B cell (primary cell): ENCODE measurements at places on chromosomes 12 and 14.

DNA sequence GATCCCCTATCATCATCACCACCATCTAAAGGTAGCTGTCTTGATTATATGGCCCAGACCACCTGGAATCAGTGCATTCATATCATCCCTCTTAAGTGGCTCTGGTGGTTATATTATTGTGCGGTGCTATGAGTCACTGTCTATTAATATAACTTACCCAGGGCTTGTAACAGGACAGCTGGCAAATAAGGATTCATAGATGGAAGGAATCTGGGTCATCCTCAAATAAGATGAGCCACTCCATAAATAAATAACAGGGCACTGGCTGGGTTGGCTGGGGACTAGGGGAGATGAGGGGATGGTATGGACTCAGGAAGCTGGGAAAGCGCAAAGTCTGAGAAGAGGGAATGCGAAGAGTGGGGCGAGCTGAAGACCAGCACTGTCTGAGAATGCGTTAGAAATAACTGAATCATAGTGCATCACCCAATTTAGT, 216.1 kb downstream of the NUAK1 start:
- no peak for DNase-seq

- DNase-seq: no peak
Measured at GRCh38 chr12:64160711-64161060, 61.4 kb downstream of the KICS2 start.

DNA sequence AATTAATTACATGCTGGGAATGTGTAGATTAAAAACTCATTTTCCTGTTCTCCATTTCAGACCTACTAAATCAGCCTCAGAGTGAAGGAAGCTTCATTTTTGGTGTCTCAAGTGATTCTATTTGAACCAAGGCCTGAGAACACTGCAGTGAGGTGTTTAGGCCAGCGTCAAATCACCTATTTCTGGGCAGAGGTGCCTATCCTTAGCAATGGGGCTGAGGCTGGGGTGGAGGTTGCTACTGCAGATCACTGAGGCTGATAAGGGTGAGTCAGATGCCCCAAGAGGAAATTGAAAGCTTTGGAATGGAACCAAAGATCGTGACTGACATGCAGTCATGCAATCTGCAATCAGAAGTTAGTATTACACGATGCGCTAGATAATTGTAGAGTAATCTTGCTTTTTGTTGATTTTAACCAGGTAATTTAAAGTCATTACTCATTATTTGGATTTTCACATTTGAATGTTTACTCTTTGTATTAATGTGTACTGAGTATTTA, 4.4 kb downstream of the TXNRD1 start:
- no peak for DNase-seq

- no peak for DNase-seq
Measured at GRCh38 chr14:80395031-80395430, 183.7 kb upstream of the DIO2 start.

- DNase-seq: no peak
Measured at GRCh38 chr14:90551070-90551704, 154.4 kb downstream of the CALM1 start.

- no peak for DNase-seq
Measured at GRCh38 chr12:25123126-25123525, 71.8 kb downstream of the DNAI7 start.

DNA sequence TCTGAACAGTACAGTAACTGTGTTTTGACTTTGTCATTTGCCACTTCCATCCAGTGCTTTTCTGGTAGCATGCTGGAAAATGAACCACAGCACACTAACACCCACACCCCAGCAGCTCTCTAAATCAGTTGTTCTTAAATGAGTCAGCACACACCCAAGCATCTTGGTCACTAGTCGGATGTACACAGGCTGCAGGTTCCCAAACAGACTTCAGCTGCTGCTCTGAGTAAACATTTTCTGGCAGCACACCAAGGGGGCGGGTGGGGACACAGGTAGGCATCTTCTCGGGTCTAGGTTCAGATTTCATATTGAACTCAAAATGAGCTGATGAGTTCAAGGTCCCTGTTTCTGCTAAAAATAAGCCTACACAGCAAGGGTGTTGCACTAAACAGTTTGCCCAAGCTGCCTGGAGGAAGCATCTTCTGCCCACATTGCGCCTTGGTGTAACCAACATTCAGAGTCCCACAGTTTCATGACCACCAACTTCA, 39.8 kb downstream of the IFNG start:
- DNase-seq: no peak

DNA sequence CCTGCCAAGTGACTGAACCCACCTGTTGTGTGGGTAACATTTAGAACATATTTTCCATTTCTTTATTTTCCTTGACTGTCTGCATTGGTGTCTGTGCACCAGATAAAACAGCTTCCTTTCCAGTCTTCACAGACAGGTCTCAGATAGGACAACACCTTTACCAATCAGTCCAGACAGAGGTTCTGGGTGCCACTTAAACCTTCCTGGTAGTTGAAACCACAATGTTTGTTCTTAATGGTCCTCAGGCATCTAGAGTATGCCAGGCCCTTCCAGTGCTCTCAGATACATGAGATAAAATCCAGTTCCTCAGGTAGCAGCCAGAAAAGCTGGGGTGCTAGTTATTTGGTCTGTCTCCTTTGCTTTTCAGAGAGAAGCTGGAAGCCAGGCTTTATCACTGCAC, 7.0 kb upstream of the CLEC2D start:
- no peak for DNase-seq

DNA sequence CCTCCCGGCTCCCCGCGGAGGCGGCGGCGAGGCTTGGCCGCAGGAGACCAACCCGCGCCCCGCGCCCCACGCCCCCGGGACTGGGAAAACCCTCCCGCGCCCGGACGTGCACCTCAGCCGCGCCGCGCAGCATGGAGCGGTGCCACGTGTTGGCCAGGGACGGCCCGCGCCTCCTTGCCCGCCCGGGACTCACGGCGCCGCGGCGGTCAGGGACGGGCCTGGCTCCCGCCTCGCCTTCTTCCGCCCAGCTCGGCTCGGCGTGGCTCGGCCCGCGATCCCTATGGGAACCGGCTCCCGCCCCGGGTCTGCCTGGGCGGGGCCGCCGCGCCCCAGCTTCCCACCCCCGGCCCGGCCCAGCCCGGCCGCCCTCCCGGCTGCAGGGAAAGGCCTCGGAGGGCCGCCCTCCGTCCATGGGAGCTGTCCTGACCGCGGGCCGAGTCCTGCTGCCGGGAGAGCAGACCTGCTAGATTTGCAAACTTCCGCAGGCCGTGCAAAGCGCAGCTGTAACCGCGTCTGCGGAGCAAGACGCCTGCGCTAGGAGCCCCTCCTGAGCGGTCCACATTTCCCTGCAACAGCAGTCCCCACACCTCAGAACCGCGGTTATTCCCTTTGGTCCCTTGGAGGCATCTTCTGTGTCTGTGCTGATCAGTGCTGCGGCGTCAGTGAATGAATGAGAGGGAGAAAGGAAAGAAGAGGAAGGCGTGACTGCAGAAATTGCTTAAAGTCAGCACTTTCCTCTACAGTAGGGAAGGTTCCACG, at the start of gene CDKL1:
CDKL1 (minus strand) TSS at position 251 of the 759 bp plus-strand sequence. CDS start 1,013 bp downstream, outside the sequence.
- peak; percentile 50 for DNase-seq

DNA sequence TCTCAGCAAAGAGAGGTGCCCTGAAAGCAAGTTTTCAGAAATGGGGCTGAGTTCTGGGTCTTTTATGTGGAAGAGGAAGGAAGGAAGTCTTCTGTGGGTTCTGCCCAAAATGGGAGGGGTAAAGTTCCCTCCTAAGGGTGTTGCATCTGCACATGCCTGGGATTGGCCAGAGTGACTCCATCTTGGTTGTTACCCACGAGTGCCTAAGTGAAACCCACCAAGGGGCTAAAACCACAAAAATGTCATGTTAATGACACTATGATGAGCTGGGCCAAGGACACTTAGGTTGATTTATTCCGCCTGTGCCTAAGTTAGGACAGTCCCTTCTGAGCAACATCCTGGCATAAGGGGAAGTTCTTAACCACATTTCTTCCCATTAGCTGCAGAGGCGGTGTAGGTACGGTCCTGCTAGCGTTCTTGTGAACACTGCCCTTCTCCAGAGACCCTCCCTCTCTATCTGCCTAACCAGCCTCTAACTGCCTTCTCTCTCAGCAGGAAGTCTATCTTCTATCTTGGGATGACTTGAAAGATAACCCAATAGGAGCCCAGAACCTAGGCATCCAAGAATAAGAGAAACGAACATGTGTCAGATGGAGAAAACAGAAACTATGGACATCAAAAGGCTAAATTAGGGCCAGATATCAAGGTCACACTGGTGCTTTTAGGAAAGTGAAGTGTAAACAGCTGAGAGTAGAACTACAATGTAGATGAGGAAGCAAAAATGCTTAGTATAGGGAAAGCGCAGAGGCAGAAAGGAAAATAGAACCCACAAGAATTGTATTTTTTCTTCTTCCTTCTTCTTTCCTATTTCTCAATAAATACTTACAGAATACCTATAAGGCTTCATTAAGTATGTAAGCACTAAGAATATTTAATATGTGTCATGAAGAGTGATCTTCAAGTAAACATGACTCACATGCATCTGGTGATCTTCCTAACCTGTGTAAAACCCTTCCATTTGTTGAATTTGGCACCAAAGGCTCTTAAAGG, 104.2 kb upstream of the AMN1 start:
- peak; percentile 84 for DNase-seq

DNA sequence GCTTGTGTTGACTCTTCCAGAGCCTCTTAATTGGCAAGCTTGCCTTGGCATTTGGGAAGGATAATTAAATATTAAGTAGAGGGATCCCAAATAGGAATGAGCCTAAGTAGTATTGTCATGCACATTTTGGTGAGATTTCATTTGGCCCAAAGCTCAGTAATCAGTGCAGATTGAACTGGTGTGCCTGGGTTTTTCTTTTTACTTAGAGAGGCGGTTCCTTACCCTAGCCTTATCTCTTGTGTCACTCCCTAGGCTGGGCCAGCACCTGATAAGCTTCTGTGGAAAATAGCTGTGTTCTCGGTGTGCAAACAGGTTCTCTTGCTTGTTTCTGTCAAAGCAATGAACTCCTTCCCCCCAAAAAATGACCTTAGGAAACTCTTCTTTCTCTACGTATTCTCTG, 9.3 kb upstream of the B4GALNT3 start:
- no peak for DNase-seq

GRCh38 chr12:62718762-62719426, 216.1 kb downstream of the PPM1H start:
- no peak for DNase-seq

DNA sequence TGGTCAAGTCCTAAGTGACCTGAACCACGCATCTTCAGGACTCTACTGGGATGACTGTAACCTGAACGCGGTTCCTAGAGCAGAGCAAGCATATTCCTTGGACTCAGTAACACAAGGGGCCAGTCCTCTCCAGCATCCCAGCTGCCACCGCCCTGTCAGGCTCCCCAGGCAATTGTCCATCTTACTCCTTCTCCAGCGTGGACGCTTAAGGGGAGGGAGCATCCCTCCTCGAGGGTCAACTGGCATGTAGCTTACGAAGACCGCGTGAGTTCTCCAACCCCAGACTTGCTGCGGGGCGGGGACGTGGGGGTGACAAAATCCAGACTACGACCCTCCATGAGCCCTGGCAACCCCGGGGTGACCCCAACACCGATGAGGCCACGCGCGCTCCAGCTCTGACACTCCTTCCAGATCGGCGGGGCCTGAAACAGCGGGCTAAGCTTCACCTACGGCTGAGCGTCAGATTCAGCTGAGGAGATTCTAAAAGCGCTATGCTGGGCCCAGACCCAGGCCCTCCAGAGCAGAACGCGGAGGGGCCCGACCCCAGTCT, 846 bp upstream of the MTHFD1 start:
- DNase-seq: no peak

DNA sequence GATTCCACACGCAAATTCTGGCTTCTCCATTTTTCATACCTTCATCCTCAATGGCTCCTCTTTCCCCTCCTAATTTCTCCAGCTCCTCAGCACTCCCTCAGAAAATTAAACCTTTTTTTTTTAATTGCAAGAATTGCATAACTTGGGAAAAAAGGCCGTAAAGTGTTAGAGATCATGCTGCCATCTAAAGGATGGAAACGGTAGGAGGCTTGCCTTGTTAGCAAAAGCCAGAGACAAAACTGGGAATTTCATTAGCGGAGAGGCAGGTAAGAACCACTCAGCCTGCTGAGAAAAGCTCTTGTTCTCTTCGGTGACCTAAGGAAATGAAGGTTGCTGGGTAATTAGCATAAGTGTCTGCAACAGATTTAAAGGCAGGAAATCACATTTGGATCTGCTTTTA, 204.3 kb downstream of the AEBP2 start:
- DNase-seq: no peak

- no peak for DNase-seq
Measured at GRCh38 chr12:132398386-132398991, 69.1 kb upstream of the GALNT9 start.

DNA sequence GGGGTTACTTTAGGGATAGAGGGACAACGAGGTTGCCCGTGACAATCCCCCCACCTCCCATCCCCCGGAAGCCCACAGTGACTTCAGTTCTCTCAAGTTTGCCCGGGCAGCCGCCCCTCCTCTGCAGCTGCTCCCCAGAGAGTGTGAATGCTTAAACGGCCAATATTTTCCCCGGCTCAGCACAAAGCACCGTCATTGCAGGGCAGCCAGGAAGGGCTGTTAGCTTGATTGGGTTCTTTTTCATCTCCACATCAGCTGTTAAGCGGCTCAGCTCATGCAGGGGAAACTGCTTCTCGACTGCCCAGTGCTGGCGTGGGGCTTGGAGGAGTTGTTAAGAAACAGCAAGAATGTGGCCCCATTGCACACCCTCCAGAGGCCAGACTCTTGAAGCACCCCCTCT, 120.5 kb upstream of the NCOR2 start:
- no peak for DNase-seq

GRCh38 chr14:56189307-56189706, 71.1 kb downstream of the PELI2 start:
- no peak for DNase-seq

GRCh38 chr12:104588921-104589590, 132.3 kb downstream of the CHST11 start:
- DNase-seq: no peak

- DNase-seq: no peak
Measured at GRCh38 chr12:1534748-1535147, 59.6 kb downstream of the FBXL14 start.

- DNase-seq: no peak
Measured at GRCh38 chr12:70644861-70645260, 7.6 kb upstream of the PTPRB start.

GRCh38 chr12:22117563-22118237, 71.7 kb downstream of the CMAS start:
- no peak for DNase-seq

- no peak for DNase-seq
Measured at GRCh38 chr14:74519316-74520074, 25.9 kb downstream of the ISCA2 start.

DNA sequence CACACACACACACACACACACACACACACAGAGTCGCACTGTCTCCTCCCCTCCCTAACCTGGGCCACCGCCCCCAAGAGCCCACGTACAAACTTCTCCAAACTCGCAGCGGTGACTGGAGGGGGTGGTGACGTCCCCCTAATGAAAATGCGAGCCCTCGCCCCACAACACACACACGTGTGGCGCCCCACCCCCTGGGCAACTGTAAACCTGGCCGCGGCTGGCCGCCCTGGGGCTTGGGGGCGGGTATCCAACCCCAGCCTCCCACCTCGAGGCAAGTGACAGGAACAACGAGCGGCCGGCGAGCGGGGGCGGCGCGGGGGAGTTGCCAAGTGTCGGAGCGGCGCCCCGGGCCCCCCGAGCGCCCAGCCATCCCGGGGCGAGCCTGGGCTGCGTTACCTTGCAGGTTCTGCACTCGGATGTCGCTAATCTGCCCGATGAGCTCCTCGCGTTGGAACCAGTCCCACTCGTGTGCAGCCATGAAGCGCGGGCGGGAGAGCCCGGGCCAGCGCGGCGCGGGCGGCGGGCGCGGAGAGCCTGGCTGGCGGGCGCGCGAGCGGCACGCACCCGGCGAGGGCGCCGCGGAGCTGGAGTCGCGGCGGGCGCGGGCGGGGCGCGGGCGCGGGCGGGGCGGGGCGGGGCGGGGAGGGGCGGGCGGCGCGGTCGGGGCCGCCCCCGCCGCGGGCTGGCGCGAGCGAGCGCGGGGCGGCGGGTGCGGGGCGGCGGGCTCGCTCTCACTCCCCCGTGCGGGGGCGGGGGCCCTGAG, at the start of gene CLMN:
CLMN (minus strand) TSS at position 597 of the 766 bp plus-strand sequence; CDS start at position 481, 116 bp downstream.
- peak; percentile 86 for DNase-seq
